ENCODE measurements at places on chromosomes 7 and 10.
A peak's percentile ranks its signal among the peaks of the same experiment; 100 is the strongest.

GRCh38 chr10:46014206-46014605, 16.2 kb downstream of the NCOA4 start:
- DNase-seq = no peak

DNA sequence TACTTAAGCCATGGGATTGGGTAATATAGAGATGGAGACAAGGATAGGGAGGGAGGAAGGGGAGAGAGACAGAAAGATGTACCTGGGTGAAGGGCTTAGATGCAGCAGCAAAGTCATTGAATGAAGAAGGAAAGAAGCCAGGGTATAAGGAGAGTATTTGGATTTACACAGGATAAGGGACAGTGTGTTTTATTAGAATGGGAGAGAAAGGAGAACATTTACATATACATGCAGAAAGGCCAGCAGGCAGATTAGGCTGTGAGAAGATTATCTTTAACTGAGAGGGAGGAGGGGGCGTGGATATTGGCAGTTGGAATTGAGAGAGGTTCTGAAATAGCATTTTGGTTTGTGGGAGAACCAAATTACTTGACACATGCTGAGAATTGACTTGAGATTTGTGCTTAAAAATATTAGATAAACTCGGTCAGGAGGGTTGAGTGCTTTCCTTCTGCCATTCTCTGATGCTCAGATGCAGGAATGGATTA, 161.5 kb upstream of the ZNF804B start:
- DNase-seq = no peak

DNA sequence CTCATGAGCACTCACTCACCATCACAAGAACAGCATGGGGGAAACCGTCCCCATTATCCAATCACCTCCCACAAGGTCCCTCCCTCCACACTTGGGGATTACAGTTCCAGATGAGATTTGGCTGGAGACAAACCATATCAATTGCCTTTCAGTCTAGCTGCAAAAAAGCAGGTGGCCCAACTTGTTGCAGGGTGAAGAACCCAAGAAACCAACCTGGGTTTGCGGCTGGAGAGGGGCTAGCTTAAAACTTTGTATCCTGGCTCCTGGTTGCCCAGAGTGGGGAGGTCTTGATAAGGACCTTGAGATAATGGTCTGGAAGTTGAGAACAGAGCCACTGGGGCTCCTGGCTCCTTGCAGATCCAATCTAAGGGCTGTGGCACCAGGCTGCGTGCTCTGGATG, 122.8 kb upstream of the PCBD1 start:
- no peak for DNase-seq

DNA sequence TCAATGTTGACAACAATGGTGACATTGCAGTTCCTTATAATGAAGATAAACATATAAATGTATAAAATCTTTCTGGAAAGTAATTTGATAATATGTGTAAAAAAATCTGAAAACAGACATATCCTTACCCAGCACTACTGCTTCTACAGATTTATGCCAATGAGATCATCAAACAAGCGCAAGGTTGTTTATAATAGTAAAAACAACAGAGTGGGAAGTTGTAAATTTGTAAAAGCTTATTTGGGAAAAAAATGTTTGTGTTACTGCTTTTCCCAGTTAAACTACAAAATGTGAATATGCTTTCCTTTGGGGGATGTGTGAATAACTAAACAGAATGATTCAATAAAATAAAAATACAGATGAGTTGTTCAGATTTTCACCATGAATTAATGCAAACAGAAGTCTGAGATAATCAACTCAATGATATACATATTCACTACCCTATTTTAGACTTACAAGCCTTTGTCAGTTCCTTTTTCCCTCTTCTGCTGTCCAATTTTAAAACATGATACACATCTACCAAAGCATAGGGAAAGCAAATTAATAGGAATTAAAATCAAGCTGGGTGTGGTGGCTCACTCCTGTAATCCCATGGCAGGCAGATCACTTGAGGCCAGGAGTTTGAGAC, 82.1 kb downstream of the USP6NL start:
- no peak for DNase-seq

- no peak for DNase-seq
Measured at GRCh38 chr7:125391921-125392320, 462.3 kb upstream of the POT1 start.

GRCh38 chr10:113252650-113253618, 299.9 kb upstream of the HABP2 start:
- no peak for DNase-seq

GRCh38 chr10:131824371-131825149, 76.2 kb upstream of the PPP2R2D start:
- no peak for DNase-seq

DNA sequence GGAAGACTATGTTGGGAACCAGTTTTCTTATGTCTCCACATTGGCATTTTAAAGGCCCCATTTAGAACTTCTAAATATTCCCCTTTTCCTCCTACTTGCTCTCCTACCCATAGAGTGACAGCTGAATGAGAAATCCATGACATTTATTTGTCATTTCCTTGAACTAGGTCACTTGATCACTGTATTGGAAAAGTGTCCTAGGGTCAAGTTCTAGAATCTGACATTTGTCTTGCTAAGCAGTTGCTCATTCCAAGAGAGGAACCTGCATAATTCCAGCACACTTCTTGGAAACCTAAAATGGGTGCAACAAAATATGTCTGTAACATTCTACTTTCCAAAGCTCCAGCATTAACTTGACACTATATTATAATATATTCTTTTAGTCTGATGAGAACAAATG, 3.6 kb upstream of the DPY19L1 start:
- no peak for DNase-seq

- DNase-seq = peak; percentile 86
Measured at GRCh38 chr7:55160539-55160938, 141.7 kb downstream of the EGFR start.

GRCh38 chr10:5448333-5449001, 36.1 kb downstream of the NET1 start:
- no peak for DNase-seq

- no peak for DNase-seq
Measured at GRCh38 chr7:135653340-135654080, 8.8 kb upstream of the STMP1 start.
